ENCODE measurements at places on chromosomes 16 and 17.

DNA sequence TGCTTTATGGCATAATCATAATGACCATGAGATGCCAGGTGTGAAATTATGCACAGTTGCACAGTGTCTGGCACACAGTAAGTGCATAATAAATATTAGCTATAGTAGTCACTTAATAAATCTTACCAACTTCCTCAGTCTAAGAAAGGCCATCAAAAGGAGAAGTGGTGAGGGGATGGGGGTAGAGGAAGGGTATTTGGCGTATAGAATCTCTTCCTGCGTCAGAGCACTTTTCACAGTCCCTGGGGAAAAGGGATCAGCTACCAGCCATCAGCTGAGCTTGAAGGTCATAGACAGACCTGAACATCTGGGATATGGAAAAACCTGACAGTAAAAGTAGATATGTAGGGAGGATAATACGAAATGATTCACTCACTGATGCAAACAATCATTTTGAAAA, 5.8 kb downstream of the CRHR1 start:
- no peak for DNase-seq

DNA sequence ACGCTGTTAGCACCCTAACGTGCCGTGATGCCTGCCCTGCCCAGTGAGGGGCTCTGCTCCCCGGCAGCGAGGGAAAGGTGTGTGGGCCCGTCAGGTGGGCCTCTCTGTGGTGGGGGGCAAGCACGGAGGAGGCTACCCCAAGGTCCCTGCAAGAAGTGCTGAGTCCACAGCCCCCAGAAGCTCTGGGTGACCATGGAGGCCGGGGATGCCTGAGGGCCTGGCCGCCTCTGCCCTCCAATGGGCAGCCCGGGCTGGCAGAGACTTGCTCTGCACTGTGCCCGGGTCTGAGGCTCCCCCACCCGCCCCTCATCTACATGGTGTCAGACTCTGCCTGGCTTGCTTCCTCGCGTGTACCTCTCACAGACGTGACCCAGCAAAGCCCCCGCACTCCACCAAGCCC, 12.2 kb downstream of the SLC38A10 start:
- DNase-seq, result no peak

DNA sequence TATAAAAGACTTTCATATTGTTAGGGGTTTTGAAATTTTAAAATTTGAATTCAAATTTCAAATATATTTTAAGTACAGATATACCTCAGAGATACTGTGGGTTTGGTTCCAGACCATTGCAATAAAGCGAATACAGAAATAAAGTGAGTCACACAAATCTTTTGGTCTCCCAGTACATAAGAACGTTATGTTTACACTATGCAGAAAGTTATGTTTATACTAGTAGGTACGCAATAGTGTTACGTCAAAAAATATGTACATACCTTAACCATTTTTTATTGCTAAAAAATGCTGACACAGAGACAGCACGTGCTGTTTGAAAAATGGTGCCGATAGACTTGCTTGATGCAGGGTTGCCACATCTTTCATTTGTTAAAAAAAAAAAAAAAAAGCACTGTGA, 19.7 kb downstream of the NUP88 start:
- peak; percentile 44 for DNase-seq

GRCh38 chr17:59361386-59361785, 29.9 kb downstream of the YPEL2 start:
- DNase-seq, result peak; percentile 96

GRCh38 chr17:76972046-76972641, 103.9 kb downstream of the MGAT5B start:
- DNase-seq, result no peak
